Renal pelvis (tissue), 12 donors: ENCODE measurements at places on chromosomes 3 and 15. TPM values are rescaled to one million over a fixed set of nuclear protein-coding genes. Genes with fewer than 3 reads are reported as not detected.

GRCh38 chr3:187450431-187451190 lies 82.4 kb downstream of the RTP4 start:
- no peak for DNase-seq

GRCh38 chr15:54273928-54274327 lies 295.7 kb downstream of the UNC13C start:
- no peak for DNase-seq

DNA sequence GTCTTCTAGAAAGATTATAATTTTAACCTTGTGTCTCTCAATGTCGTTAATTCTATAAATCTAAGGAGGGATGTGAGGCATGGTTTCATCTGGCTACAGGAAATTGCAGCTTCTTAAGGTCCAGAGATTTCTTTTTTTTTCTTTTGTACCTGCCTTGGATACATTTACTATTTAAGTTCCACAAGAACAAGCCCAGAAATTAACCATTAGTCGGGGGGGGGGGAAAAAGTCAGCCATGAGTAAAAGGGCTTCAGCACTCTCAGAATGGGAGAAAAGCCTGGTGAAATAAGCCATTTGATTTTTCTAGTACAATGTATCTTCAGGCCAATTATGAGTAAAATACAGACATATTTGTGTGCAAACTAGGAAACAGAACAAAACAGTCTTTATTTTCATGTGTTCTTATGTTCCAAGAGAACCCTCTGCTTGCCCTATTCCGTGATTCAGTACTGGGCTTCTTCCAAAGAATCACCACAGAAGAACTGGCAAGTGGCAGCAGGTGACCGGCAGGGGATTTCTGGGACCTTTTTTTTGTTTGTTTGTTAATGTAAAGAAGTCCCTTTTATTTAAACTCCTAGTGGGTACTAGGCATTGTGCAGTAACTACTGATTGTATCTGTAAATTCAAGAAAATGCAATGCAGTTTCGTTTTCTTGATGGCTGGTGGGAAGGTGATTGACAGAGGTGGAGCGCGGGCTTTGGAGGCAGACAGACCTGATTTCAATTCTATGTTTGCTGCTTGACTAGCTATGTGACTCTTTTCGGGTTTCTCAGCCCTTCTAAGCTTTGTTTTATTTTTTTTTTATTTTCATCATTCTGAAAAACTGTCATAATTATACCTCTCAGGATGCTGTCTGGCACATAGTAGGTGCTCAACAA lies 82.5 kb downstream of the PEX5L start:
- no peak for DNase-seq

GRCh38 chr3:192993411-192993810 lies 75.8 kb upstream of the MB21D2 start:
- DNase-seq: no peak

GRCh38 chr3:78994174-78995027 lies 773.4 kb downstream of the ROBO1 start:
- peak; percentile 77 for DNase-seq

- no peak for DNase-seq
These were observed at the start of gene CPEB1 for GRCh38 chr15:82647045-82647834. CPEB1 (minus strand) TSS chr15:82647363; CDS start chr15:82628459, 18,904 bp downstream.

GRCh38 chr3:18989237-18989795 lies 159.0 kb upstream of the KCNH8 start:
- DNase-seq: no peak

DNA sequence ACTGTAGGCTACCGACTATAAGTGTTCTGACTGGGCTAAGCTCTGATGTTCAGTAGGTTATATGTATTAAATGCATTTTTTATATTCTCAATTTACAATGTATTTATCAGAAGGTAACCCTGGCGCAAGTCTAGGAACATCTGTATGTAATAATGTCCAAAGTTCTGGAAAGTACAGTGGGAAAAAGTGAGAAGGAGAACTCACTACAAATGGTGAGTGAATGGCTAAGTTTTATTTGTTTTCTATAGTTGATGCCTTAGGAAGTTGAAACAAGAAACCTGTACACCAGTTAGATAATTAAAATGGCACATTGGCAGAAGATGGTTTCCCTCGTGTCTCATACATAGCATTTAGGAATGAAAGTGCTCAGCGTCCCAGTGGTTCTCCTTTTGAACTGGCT lies 333.4 kb upstream of the THRB start:
- no peak for DNase-seq

DNA sequence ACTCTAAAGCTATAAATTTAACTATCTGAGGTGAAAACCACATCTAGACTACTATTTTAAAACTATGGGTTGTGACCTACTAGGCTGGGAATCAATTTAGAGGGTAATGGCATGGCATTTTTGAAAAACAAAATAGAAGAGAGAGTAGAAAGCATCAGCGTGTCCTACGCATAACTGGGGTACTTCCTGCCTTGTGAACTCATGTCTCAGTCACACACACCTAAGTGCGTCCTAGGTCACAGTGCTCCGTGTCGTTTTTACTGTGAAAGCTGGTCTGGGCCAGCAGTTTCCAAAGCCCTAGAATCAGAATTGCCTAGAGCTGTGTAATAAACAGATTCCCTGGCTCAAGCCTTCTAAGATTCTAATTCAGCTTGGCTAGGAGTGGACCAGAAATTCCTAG lies 32.3 kb downstream of the RFT1 start:
- no peak for DNase-seq

GRCh38 chr15:40329804-40330203 lies 6.3 kb downstream of the INAFM2 start:
- DNase-seq: no peak

DNA sequence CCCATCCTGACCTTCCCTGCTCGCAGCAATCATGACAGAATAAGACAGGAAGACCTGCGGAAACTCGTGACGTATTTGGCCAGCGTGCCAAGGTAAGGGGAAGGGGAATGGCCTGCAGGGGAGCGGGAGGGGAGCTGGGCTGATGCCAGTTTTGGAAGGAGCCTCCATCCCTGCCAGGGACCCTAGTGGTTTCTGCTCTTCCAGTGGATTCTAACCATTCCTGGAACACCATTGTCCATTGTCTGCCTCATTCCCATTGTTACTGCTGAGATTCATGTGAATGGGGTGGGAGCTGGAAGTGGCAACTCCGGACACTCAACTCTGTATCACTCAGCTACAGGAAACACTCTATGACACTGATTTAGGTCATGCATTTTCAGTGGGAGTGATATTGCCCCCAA lies 242.9 kb upstream of the ROPN1 start:
- DNase-seq: no peak

ITIH4 gene
- polyA plus RNA-seq: 12.4 TPM

SLC6A20 gene
- 0.16 TPM for polyA plus RNA-seq

DNAJC17 gene
- polyA plus RNA-seq: 43.7 TPM

SMCO1 gene
- not detected for polyA plus RNA-seq

FGF12 gene
- polyA plus RNA-seq: 6.0 TPM

ARL14 gene
- polyA plus RNA-seq: 0.18 TPM

RAD51 gene
- polyA plus RNA-seq: 14.4 TPM

TTLL13 gene
- polyA plus RNA-seq: 0.07 TPM

CLRN1 gene
- polyA plus RNA-seq: not detected

GPR15 gene
- not detected for polyA plus RNA-seq
